ENCODE measurements at places on chromosomes 13 and 19.

- no peak for DNase-seq
These were observed 44.4 kb upstream of the ZNF91 start for GRCh38 chr19:23439623-23440022.

DNA sequence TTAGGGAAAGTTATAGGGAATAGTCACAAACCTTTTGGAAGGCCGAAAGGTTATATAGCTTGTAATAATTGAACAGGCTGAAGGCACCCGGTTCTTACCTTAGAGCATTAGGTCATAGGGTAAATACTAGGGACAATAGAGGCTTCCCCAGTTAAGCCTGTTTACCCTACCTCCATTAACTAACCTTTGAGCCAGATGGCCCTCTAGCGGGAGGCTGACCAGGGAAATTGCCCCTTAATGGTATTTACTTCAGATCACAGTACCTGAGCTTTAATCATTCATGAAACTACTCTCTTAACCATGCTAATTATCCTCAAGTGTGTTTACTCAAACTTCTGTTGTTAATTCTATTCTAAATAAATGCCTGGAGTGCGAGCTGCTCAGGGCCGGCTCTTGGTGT, 20.4 kb upstream of the ZNF83 start:
- no peak for DNase-seq

DNA sequence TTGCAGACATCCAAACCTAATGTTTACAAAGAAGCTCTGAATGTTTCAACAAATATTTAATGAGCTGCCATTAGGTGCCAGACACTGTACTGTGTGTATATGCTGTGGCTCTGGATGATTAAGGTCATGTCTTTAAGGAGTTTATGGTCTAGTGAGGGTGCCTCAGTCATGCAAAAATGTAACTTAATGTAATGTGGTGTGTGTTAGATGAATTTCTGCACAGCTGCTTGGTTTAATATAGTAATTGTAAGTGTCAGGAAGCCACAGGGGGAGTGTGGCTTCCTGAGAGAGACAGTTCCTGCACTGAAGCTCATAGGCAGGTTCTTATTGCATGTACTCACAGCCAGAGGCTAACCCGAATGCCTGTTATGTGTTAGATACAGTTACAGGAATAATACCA, 43.3 kb downstream of the SPATA13 start:
- no peak for DNase-seq

GRCh38 chr13:80873589-80873988, 532.7 kb upstream of the SPRY2 start:
- DNase-seq, result no peak

DNA sequence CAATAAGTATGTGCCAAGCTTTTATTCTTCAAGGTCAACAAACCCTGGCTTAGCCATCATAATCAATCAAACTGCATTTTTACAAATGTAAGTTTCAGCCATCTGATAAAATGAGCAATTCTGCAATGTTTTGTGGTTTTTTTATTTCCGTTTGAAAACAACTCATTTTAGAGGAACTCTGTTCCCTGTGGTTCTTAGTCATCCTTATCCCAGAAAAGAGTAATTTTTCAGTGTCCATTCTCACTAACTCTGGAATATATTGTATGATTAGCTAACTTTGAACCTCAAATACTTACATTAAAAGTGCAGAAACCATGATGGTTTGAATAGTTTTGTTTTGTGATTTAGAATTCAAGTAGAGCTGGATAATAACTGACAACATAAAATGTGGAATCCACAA, 87.6 kb downstream of the IRS2 start:
- no peak for DNase-seq

GRCh38 chr19:47284324-47284899, 9.7 kb downstream of the INAFM1 start:
- DNase-seq, result peak; percentile 50

DNA sequence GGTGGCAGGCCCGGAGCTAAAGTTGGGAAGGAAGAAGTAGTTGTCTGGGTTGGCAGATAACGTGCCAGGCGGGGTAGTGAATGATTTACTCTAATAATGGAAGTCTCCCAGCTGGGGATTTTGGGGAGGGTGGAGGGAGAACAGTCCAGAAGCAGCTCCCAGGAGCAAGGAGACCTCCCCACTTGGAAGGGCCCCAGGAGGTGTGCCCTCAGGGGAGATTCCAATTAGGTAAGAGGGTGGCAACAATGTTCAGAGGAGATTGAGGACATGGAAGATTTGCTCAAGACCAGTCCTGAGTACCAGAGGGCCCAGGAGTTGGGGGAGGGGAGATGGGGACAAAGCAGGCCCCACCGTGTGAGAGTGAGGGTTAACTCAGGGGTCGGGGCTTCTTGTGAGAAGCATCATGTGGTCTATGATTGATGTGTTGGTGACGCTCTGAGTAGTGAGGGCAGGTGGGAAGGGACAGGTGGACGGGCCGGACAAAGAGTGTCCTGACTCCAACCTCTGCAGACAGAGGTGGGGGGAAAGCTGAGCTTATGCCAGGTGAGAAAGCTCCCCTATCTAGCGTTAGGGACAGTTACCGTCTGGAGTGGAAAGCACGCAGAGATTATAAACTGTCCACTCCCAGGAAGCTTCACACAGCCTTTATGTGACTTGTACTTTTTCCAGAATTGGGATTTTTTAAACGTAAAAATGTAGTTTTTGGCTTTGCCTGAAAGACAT, 3.5 kb downstream of the SPINT2 start:
- no peak for DNase-seq

- peak; percentile 80 for DNase-seq
These were observed 46.9 kb downstream of the KLF2 start for GRCh38 chr19:16371540-16371986.

- no peak for DNase-seq
These were observed 18.1 kb upstream of the GSX1 start for GRCh38 chr13:27774169-27774568.

- DNase-seq, result no peak
These were observed 276.4 kb upstream of the EDNRB start for GRCh38 chr13:78194904-78195639.

DNA sequence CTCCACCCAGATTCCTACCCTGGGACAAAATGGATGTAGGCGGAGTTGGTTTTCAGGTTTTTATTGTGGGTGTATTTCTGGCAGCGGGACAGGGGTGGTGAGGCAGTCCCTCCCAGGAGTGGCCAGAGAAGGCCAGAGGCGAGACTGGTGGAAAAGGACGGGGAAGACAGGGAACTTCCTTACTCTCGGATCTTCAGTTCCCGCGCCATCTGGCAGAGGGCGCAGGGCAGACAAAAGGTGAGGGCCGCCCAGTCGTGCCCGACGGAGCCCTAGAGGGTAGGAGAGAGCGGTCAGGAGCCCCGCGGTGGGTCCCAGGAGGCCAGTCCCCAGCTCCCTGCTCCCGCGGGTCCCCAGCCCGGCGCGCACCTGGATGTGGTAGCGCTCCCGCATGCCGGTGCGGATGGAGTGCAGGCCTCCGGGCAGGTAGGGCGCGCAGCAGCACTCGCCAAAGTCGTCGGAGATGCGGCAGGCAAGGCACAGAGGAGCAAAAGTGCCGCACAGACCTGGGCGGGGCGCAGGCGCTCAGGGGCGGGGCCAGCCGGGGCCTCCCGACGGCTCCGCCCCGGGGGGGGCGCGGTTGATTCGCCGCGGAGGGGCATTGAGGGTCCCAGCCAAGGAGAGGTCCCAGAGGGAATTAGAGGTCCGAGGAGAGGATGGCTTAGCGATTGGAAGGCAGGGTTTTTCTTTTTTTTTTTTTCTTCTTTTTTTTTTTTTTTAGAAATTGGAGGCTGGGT, 3.0 kb downstream of the CNFN start:
- peak; percentile 13 for DNase-seq

DNA sequence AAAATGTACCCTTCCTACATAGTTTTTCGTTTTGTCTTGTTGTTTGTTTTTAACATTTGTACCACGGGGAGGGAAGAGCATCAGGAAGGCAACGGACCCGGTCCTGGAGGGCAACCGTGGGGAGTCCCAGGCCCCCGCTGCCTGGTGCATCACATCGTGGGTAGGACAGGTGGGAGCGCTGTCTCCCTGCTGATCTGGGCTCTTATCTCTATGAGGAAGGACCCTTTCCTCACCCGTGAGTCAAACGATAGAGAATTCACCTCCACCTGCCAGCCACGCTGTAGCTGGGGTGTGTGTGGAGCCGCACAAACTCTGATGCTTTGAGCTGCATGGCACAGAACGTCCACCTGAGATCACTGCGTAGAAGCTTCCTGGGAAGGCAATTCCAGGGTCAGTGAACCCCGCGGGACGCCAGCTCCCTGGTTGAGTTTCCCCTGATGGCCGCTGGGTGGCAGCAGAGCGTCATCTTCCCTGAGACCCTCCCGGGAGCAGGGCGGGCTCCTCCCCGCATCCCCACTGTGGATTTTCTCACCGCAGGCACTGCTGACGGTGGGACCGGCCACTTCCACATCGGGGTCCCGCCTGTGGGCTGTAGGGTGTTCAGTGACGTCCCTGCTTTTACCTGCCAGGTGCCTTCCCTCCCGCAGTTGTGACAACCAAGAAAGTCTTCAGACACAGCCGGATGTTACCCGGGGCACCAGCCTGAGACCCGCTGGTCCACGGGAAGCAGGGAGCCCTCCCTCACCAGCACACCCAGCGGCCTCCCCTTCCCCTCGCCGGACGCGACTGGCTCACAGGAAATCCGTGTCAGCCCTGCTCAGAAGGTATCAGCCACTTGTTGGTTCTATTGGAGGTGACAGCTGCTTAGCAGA, 54.7 kb downstream of the ZNF787 start:
- DNase-seq, result peak; percentile 34

Measured in activated CD4-positive, CD25-positive, alpha-beta regulatory T cell treated with anti-CD3 and anti-CD28 coated beads, Interleukin-2, amount 50 U/mL, for 16 hours (primary cell).